Suprapubic skin (tissue), 4 donors: ENCODE measurements at places on chromosomes 7 and 10. TPM values are rescaled to one million over a fixed set of nuclear protein-coding genes. Genes with fewer than 3 reads are reported as not detected.

The RAMP3 gene
- 62.9 TPM for total RNA-seq

The ZPBP gene
- total RNA-seq = not detected

The OR2A12 gene
- total RNA-seq = not detected

The CCL24 gene
- total RNA-seq = not detected

DNA sequence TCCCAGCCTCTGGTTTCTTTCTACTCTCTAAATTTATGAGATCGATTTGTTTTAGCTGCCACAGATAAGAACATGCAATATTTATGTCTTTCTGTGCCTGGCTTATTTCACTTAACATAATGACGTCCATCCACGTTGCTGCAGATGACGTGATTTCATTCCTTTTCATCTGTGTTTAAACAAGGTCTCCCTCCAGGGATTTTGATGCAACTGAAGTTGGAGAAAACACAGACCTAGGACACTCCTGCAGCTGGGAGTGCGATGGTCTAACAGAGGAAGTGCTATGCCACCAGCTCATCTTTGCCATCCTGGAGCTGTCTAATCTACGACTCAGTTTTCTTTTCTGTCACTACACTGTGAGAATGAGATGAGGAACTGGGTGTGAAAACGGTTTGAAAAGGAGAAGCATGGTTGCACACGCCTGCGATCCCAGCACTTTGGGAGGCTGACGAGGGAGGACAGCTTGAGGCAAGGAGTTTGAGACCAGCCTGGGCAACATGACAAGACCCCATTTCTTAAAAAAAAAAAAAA, 1.5 kb upstream of the KCTD7 start:
- H3K4me1 ChIP-seq = peaks cover 20% of the 10 kb centered on the region
- no peaks in the 10 kb centered on the region for H3K36me3 ChIP-seq
- H3K27ac ChIP-seq = peak overlapping the region; percentile 97
- no peak for DNase-seq
- no peaks in the 10 kb centered on the region for H3K27me3 ChIP-seq

DNA sequence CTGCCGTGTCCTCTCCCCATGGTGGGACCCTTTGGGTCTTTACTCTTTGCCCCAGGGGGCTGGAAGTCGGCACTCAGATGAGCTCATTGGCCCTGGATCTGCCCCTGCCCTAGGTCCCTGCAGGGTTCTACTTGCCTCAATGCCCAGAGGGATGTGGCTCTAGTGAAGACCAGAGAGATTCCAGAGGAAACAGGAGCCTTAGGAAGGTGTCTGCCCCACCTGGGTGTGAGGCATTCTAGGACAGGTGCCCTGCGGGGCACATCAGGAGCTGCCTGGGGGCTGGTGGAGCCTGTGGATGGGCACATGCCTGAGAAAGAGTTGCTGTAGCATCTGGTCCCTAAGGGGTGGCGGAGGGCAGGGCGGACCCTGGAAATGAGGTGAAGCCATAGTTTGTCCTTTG, 128.6 kb downstream of the ADCY1 start:
- H3K4me1 ChIP-seq = no peaks in the 10 kb centered on the region
- peak; percentile 48 for DNase-seq
- no peak overlapping the region for H3K27ac ChIP-seq

GRCh38 chr10:11475831-11476434, 135.5 kb downstream of the USP6NL start:
- no peak overlapping the region for H3K4me3 ChIP-seq
- no peaks in the 10 kb centered on the region for H3K4me1 ChIP-seq
- H3K27ac ChIP-seq = no peak overlapping the region
- no peaks in the 10 kb centered on the region for H3K27me3 ChIP-seq

- DNase-seq = no peak
- no peak overlapping the region for H3K4me3 ChIP-seq
Measured at GRCh38 chr10:12716042-12716441, 285.5 kb downstream of the CCDC3 start.

- peak overlapping the region; percentile 49 for H3K4me3 ChIP-seq
- H3K27ac ChIP-seq = no peak overlapping the region
- peaks cover 35% of the 10 kb centered on the region for H3K4me1 ChIP-seq
- H3K27me3 ChIP-seq = peaks cover 61% of the 10 kb centered on the region
Measured at GRCh38 chr7:100896732-100897608, 1.3 kb upstream of the ACHE start.

GRCh38 chr10:133187091-133187905, 27.3 kb downstream of the KNDC1 start:
- no peak for DNase-seq
- H3K36me3 ChIP-seq = no peaks in the 10 kb centered on the region
- H3K4me1 ChIP-seq = no peaks in the 10 kb centered on the region

- no peaks in the 10 kb centered on the region for H3K36me3 ChIP-seq
- DNase-seq = no peak
- H3K27ac ChIP-seq = no peak overlapping the region
- H3K27me3 ChIP-seq = peaks cover 22% of the 10 kb centered on the region
- no peak overlapping the region for H3K4me3 ChIP-seq
Measured at GRCh38 chr7:2497500-2498336, 21.5 kb upstream of the GRIFIN start.

DNA sequence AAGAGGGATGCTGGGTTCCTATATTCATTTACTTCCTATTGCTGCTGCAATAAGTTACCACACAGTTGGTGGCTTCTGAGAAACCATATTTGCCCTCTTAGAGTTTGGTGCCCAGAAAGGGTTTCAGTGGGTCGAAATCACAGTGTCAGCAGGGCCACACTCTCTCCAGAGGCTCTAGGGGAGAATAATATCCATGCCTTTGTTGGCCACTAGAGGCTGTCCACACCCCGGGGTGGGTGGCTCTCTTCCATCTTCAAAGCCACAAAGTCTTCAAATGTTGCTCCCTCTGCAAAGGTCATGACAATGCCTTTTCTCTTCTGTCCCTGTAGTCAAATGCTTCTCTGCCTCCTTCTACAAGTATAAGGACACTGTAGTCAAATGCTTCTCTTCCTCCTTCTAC, 989.4 kb downstream of the CCSER2 start:
- no peak overlapping the region for H3K27ac ChIP-seq
- no peaks in the 10 kb centered on the region for H3K27me3 ChIP-seq

DNA sequence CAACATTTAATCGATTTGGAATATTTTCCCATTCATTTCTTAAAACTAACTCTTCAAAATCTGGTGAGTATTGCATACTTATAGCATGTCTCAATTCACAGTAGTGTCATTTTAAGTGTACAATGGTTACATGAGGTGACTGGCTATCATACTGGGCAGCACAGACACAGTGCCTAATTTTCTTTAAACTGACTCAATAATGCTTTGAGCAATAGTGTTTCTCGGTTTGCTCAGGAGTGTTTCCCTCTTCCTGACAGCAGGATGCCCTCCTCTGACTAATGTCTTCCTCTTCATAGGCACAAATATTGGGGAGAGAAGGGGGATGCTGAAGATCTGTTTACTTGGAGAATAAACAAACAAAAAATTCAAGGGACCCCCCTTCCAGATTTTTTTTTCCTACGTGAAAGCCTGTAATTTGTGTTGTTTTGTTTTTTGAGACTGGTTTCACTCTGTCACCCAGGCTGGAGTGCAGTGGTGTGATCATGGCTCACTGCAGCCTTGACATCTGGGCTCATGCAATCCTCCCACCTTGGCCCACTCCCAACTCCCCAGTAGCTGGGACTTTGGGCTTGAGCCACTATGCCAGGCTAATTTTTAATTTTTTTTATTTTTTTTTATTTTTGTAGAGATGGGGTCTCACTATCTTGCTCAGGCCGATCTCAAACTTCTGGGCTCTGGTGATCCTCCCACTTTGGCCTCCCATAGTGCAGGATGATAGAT, 2.2 kb downstream of the MRC1 start:
- H3K36me3 ChIP-seq = no peaks in the 10 kb centered on the region
- H3K4me3 ChIP-seq = peak overlapping the region; percentile 33
- no peak for DNase-seq

GRCh38 chr7:130154501-130155317, 50.5 kb downstream of the TMEM209 start:
- peaks cover 4% of the 10 kb centered on the region for H3K36me3 ChIP-seq
- no peaks in the 10 kb centered on the region for H3K27me3 ChIP-seq
- no peak for DNase-seq

- H3K4me1 ChIP-seq = peaks cover 24% of the 10 kb centered on the region
- H3K27ac ChIP-seq = no peak within 1 kb of the TSS
- peaks cover 2% of the 10 kb centered on the region for H3K36me3 ChIP-seq
- peaks cover 9% of the 10 kb centered on the region for H3K27me3 ChIP-seq
- no peak for DNase-seq
- H3K4me3 ChIP-seq = peak within 1 kb of the TSS; percentile 61
Measured at GRCh38 chr10:127196282-127197153, at the start of gene INSYN2A. Gene INSYN2A, minus strand, starts transcription at chr10:127196591. Its CDS starts 20,196 bp downstream, at chr10:127176395.
